ENCODE measurements at places on chromosomes 4 and X.

GRCh38 chr4:176744091-176744490 lies 48.6 kb downstream of the VEGFC start:
- no peak for DNase-seq
- H3K4me1 ChIP-seq: no peaks in the 10 kb centered on the region
- H3K27ac ChIP-seq: no peak overlapping the region
- no peaks in the 10 kb centered on the region for H3K36me3 ChIP-seq
- H3K27me3 ChIP-seq: no peaks in the 10 kb centered on the region

DNA sequence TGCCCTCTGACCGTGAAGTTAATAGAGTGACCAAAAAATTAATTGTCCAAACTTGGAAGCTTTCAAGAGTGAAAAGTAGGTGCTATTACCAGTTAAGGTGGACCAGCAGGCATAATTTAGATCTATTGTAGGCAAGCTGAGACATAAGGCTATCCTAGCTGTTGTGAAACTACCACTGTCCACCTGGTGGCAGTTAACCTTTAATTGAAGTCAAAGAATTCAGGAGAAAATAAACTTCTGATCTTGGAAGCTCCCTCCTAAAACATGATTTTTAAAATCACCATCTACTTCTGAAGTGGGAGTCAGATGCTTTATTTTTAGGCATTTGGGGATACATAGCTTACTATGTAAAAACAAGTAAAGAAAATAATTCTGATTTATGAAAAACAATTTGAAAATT lies 636.3 kb upstream of the HTR2C start:
- no peaks in the 10 kb centered on the region for H3K36me3 ChIP-seq
- no peak for DNase-seq
- H3K27ac ChIP-seq: no peak overlapping the region
- no peak overlapping the region for H3K4me3 ChIP-seq
- no peaks in the 10 kb centered on the region for H3K27me3 ChIP-seq

- H3K4me1 ChIP-seq: no peaks in the 10 kb centered on the region
- H3K4me3 ChIP-seq: no peak overlapping the region
- H3K27ac ChIP-seq: peak overlapping the region; percentile 54
- no peaks in the 10 kb centered on the region for H3K36me3 ChIP-seq
- no peaks in the 10 kb centered on the region for H3K27me3 ChIP-seq
These were observed 9.5 kb downstream of the XPNPEP2 start for GRCh38 chrX:129748305-129748704.

DNA sequence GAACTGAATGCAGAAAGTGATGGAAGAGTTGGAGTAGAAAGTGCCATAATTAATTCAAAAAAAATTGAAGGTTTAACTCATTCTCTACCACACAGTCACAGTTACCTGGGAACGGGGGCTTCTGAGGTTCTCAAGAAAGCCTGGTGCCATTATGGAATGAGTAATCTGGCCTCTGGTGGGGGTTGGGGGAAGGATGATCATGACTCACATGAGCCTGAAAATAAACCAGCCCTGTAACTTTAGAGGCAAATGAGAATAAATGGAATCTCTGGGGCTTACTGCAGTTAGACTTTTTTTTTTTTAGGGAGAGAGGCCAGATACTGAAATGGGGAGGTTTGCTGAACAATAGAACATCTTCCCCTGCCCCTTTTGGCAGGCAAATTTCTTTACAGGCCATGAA lies 55.3 kb downstream of the SOD3 start:
- DNase-seq: no peak
- no peak overlapping the region for H3K4me3 ChIP-seq
- H3K27me3 ChIP-seq: no peaks in the 10 kb centered on the region
- H3K4me1 ChIP-seq: peaks cover 25% of the 10 kb centered on the region
- H3K36me3 ChIP-seq: no peaks in the 10 kb centered on the region
- H3K27ac ChIP-seq: peak overlapping the region; percentile 92

DNA sequence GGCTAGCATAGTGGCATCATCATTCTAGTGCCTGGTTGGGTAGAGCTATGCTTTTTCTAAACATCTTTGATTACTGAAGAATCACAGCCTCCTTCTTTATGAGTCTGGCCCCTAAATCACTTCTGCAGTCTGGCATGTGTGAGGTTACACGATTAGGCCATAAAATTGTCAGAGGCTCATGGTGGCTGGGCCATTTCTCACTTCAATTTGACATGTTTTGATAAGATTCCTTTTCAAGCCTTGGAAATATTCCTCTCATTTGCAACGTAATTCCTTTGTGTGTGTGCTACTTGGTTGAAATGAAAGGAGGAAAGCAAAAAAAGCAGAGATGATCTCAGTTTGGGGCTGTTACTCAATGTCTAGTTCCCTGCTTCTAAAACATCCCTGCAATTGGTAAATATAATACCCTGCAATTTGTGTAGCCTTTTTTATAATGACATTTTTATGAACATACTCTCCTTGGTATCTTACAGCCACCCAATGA lies 6.2 kb downstream of the CCKAR start:
- H3K4me1 ChIP-seq: no peaks in the 10 kb centered on the region
- DNase-seq: no peak
- H3K4me3 ChIP-seq: no peak overlapping the region
- H3K36me3 ChIP-seq: no peaks in the 10 kb centered on the region
- H3K27ac ChIP-seq: no peak overlapping the region

GRCh38 chrX:56833626-56834025 lies 104.6 kb downstream of the NBDY start:
- H3K4me3 ChIP-seq: no peak overlapping the region
- H3K27me3 ChIP-seq: no peaks in the 10 kb centered on the region
- no peaks in the 10 kb centered on the region for H3K36me3 ChIP-seq
- no peaks in the 10 kb centered on the region for H3K4me1 ChIP-seq

DNA sequence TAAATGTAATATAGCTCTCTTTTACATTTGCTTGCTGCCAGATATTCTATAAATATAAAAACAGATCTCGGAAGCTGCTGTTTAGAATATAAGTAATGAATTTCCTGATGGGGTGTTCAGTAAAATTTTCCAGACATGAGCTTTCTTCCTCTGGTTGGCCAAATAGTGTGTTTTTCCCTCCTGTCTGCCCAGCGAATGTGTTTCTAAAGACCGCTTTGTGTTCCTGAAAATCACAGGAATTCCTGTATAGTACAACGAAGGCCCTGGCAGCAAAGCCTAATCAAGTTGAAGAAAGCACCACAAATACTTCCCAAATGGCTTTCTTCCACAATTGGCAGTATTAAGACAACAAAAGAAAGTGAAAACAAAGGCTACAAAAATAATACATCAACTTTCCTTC lies 494.1 kb downstream of the INPP4B start:
- peak overlapping the region; percentile 17 for H3K27ac ChIP-seq
- H3K27me3 ChIP-seq: no peaks in the 10 kb centered on the region
- H3K36me3 ChIP-seq: no peaks in the 10 kb centered on the region
- no peak overlapping the region for H3K4me3 ChIP-seq

DNA sequence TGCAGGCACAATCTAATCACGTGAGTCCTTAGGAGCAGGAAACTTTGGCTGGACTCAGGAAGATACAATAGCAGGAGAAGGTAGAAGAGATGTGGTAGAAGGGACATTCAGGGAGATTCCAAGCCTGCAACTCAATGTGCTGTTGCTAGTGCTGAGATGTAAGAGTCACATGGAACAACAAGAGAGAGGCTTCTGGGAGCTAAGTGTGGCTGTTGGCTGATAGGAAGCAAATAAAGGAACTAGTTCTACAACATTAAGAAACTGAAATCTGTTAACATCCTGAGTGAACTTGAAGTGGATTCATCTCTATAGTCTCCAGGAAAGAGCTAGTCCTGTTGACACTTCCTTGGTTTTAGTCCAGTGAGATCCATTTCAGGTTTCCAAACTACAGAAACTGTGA lies 1207.4 kb downstream of the ADGRL3 start:
- no peak overlapping the region for H3K4me3 ChIP-seq
- H3K4me1 ChIP-seq: no peaks in the 10 kb centered on the region
- H3K36me3 ChIP-seq: no peaks in the 10 kb centered on the region
- H3K27me3 ChIP-seq: no peaks in the 10 kb centered on the region
- DNase-seq: no peak

- no peak overlapping the region for H3K4me3 ChIP-seq
- H3K4me1 ChIP-seq: no peaks in the 10 kb centered on the region
- no peak for DNase-seq
- H3K27ac ChIP-seq: no peak overlapping the region
- no peaks in the 10 kb centered on the region for H3K27me3 ChIP-seq
- H3K36me3 ChIP-seq: no peaks in the 10 kb centered on the region
These were observed 4.1 kb upstream of the CSF2RA start for GRCh38 chrX:1264556-1264955.

DNA sequence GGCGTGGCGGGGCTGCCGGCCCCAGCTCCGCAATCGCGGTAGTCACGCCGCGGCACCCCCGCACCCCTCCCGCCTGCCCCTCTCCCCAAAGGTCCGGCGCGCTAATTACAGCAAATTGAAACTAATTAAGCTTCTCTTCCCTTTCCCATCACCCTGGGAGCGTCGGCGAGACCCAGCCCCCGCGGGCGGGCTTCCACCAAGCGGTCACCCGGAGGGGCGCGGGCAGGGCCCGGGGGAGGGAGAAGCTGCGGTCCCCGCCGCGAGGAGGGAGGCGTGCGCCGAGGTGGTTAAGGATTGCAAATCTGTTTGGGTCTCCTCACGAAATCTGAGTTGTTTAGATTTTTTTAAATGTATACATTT lies 13.1 kb downstream of the ARX start:
- H3K27me3 ChIP-seq: peaks cover 4% of the 10 kb centered on the region
- H3K4me3 ChIP-seq: no peak overlapping the region
- no peak overlapping the region for H3K27ac ChIP-seq
- no peak for DNase-seq
- H3K36me3 ChIP-seq: no peaks in the 10 kb centered on the region
- H3K4me1 ChIP-seq: peaks cover 14% of the 10 kb centered on the region

DNA sequence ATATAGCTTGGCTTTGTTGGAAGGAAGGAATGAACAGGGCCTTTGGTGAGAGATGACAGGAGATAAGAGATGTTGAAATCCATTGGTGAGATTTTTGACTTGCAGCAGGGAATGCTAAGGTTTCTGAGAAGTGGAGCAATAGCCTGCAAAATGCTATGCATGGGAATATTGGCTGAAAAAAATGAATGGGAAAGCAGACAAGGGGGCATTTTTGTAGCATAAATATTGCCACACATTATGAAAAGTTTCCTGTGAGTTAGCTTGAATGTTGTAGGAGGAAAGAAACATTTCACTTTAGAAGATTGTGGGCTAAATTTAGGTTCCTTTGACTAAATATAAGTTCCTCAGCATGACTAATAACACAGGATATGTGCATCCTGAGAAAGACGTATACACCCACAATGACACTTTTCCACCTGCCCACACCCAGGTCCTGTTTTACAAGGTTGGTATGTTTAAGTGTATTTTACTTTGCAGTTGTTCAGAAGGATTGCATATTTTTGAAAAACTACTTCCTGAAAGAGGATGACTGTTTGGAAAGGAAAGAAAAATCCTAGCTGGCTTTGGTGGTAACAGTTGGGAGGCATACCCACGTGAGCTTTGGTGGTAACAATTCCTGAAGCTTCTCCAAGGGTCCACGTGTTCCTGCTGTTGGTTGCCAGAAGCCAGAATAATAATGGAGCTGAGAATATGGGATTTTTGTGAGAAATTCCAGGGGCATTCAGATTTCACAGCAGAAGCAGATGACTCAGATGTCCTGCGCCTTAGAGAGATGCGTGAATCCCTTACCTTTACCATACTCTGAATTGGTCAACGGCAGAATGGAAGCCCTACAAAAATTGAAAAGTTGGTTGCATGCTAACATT lies 28.5 kb downstream of the PHEX start:
- H3K27me3 ChIP-seq: no peaks in the 10 kb centered on the region
- H3K27ac ChIP-seq: no peak overlapping the region
- no peak for DNase-seq
- no peaks in the 10 kb centered on the region for H3K36me3 ChIP-seq

DNA sequence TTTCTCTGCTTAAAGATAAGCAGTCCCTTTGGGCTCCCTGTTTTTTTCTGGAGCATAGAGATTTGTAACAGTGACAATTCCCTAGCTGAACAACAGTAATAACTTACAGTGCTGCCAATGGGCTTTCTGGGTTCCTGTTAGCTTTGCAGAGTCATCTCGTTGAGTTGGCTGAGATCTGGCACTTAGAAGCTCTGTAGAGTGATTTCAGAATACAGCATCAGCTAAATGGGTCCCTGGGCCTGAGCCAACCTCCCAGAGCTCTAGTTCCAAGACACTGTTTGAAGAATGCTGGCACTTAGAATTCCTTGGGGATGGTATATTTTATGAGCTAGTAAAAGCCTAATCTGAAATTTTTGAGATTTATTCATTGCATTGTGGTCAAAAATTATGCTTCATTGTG lies 43.5 kb upstream of the SERTM2 start:
- H3K27ac ChIP-seq: no peak overlapping the region
- no peak for DNase-seq
- H3K4me3 ChIP-seq: no peak overlapping the region
